Posterior vena cava (tissue), 2 donors: ENCODE measurements at places on chromosomes 2 and 18. TPM values are rescaled to one million over a fixed set of nuclear protein-coding genes. Genes with fewer than 3 reads are reported as not detected.

- DNase-seq: no peak
These were observed 228.3 kb upstream of the SETBP1 start for GRCh38 chr18:44452346-44452745.

The MBP gene
- total RNA-seq: 41.6 TPM

GRCh38 chr2:178845566-178846457, 38.6 kb upstream of the TTN start:
- DNase-seq: no peak

- DNase-seq: no peak
These were observed 20.3 kb downstream of the RASGRP3 start for GRCh38 chr2:33496726-33497125.

- no peak for DNase-seq
These were observed 270.1 kb downstream of the RDH14 start for GRCh38 chr2:18290386-18290785.

- DNase-seq: no peak
These were observed 147.7 kb downstream of the KLHL29 start for GRCh38 chr2:23532391-23533337.

The RGPD4 gene
- 0.37 TPM for total RNA-seq

- DNase-seq: no peak
These were observed 493.0 kb upstream of the NRP2 start for GRCh38 chr2:205189301-205189700.

GRCh38 chr2:88601286-88601685, 26.0 kb downstream of the EIF2AK3 start:
- DNase-seq: no peak

The MDH1B gene
- total RNA-seq: 1.8 TPM

The RAX gene
- total RNA-seq: not detected

The ZSWIM2 gene
- not detected for total RNA-seq

DNA sequence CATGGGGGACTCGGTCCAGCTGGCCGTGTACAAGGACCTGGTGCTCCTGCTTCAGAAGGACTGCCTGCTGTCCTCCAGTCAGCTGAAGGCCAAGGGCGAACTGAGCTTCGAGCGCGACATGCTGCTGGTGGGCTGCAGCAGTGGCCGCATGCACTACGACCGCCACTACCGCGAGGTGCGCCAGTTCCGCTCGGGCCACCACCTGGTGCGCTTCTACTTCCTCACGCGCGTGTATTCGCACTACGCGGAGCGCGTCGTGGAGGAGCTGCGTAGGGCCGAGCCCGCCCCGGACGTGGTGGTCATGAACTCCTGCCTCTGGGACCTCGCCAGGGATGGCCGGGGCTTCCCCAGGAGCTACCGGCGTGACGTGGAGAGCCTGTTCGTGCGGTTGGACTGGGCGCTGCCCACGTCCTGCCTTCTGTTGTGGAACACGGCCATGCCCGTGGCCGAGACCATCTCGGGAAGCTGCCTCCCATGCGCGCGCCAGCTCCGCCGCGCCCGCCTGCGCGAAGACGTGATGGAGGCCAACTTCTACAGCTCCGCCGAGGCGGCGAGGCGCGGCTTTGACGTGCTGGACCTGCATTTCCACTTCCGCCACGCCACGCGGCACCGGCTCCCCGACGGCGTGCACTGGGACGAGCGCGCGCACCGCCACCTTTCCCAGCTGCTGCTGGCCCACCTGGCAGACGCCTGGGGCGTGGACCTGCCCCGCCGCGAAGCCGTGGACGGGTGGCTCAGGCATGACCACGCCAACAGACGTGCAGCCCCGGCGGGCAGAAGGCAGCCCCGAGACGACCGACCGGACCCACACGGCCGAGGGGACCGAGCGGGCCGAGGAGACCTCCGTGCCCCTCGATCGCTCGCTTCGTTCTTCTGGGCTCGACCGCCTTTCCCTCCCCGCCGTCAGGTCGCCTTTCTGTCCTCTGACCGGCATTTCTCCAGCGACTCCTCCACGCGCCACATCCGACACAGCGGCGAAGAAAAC, 293.9 kb upstream of the ERBB4 start:
- DNase-seq: peak; percentile 78

DNA sequence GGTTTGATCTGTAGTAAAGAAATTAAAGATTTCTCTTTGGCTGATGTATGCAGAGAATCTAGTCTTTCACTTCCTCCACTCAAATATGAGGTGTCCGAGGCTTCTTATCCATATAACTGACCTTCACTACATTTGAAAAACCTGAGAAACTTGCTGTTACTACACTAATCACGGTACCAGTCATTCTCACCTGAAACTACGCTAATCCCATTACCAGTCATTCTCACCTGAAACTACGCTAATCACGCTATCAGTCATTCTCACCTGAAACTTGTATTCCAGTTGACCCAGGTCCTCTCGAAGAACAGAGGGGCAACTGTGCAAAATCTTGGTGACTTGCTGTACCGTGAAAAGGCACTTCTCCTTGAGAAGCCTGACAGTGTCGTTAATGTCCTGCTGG, 5.1 kb downstream of the MTERF4 start:
- DNase-seq: no peak

The SCN2A gene
- total RNA-seq: 1.4 TPM

DNA sequence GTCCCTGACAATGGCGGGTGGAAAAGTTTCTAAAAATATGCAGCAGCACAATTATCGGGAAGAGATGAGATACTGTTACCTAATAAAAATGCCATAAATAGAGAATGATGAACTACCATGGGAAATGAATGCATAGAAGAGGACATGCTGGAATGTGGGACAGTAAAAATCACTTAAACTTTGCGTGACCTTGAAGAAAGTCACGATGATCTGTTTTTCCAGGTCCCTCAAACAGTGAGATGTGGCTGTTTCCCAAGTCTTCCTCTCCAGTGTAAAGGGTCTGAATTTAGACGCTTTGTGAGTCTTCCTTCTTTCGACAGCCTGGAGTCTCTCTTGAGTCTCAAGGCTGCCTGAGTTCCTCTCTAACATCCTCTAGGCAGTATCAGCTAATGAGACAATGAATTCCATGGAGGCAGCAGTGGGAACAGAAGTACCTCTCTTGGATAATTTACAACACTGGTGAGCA, 1.4 kb downstream of the CLUL1 start:
- no peak for DNase-seq

- DNase-seq: no peak
These were observed 205.4 kb upstream of the CDH2 start for GRCh38 chr18:28382215-28382879.

GRCh38 chr2:216490061-216490460, 8.6 kb upstream of the RPL37A start:
- DNase-seq: no peak

The SFXN5 gene
- 10.9 TPM for total RNA-seq

DNA sequence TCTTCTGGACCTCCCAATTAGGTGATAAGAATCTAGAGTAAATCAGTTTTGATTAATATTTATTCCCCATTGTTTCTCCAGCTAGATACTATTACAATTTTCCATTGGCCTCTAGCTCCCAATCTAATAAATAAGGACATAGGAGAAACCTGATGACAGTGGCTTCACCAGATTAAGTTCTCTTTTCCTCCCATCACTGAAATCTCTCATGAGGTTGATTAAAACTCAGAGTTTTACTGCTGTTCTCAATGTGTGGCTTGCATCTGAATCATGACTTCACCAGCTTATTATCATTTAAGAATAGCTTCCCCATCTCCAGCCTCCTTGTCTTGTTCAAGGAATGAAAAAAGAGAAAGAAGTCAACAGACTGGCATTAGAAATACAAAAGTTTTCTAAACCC, 3.9 kb upstream of the CCDC102B start:
- DNase-seq: no peak

The COMMD1 gene
- 33.0 TPM for total RNA-seq
